ENCODE measurements at places on chromosomes 7 and 10.

- DNase-seq: no peak
Measured at GRCh38 chr7:133036289-133036688, 45.6 kb downstream of the CHCHD3 start.

DNA sequence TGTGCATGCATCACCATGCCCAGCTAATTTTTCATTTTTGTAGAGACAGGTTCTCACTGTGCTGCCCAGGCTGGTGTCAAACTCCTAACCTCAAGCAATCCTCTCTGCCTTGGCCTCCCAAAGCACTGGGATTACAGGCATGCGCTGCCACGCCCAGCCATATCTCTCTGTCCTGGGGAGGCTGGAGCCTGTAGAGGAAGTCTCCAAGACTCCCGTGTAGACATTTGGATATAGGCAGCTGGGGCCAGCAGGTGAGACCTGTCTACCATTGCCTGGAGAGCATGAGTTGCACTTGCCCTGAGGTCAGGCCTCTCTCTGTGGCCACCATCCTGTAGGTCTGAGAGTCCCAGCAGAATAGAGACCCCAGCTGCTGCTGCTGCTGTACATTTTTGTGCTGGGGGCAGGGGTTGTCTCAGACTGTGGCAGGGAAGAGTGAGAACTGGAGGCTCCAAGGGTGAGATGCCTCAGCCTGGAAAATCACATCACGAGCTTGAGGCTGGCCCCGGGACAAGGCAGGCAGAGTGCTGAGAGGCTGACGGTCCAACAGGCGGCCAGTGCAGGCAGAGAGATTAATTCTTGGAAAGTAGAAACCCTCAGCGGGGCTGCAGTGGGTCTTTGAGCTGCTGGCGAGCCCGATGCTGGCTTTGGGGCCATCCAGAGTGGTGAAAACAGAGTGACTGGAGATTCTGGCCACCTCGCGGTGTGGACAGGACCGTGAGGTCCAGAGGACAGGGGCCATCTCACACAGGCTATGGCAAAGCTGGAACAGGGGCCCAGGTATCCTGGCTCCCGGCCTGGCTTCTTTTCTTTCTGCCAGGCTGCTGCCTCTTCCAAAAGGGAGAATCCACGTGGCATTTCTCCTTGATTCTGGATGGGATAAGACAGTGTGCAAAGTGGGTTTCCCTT lies 60.9 kb downstream of the TMEM270 start:
- no peak for DNase-seq

GRCh38 chr10:46558122-46558391 lies 1.6 kb upstream of the GPRIN2 start:
- no peak for DNase-seq

DNA sequence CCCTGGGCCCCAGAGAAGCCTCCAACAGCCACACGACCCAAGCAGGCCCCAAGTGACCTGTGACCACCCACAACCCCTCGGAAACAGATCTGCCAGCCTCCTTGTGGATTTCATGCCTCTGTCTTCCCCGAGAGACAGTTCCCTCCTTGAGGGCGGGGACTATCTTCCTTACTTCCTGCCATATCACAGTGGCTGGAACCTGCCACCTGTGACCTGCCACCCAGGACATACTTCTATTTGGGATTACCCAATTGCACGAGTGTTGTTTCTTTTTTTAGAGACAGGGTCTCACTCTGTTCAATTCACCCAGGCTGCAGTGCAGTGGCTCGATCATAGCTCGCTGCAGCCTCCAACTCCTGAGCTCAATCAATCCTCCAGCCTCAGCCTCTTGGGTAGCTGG lies 25.9 kb downstream of the TNRC18 start:
- no peak for DNase-seq

DNA sequence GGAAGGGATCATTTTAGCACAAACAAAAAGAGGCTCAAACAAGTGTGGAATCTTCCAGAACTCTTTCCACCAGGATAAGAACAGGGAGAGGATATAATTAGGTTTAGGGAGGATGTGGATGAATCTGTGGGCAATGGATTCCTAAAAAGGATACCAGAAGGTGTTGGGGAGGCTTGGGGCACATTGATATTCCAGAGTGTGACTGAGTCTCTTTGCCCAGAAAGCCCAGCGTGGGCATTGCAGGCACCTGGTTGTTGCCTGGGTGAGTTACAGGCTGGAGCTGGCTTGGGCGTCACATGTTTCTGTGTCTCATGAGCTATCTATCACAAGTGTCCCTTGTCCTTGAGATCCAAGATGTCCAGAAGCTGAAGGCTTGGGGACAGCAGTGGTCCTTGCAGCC lies 3.3 kb downstream of the COL26A1 start:
- DNase-seq: no peak

Measured in breast epithelium (tissue), 4 donors.